ENCODE measurements at places on chromosomes 2 and 18.

DNA sequence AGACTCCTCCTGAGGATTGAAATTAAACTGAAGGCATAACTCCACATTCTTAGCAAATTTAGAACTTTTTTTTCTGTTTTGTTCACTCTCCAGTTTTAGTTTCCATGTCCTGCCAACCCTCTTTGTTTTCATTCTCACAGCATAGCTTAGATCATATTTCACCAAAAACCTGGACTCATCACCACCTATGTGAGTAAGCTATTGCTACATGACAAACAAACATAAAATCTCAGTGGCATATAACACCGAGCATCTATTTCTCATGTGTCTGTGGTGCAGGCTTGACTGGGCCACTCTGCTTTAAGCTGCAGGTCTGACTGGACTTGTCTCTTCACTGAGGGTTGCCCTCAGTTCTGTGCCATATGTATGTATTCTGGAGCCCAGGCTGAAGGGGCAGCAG is 385.2 kb downstream of the ARHGAP15 start:
- peak; percentile 70 for DNase-seq

GRCh38 chr2:56741601-56742102 is 557.9 kb downstream of the CCDC85A start:
- peak; percentile 94 for DNase-seq

DNA sequence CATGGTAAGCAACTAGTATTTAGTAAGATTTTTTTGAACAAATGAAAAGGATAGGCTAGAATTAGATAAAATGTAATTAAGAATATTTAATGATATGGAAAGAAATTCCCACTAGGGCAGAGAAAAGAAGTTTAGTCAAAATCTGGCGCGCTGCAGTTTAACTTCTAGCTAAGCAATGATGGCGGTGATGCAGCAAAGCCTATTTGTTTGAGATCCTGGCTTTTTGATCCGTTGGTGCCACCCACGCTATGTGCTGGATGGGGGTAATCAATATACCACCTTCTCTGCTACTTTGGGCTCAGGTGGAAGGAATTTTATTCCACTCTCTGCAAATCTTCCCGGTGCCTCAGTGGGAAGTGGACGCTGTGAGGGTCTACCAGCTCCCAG is 421 bp upstream of the FAM171B start:
- DNase-seq = no peak

DNA sequence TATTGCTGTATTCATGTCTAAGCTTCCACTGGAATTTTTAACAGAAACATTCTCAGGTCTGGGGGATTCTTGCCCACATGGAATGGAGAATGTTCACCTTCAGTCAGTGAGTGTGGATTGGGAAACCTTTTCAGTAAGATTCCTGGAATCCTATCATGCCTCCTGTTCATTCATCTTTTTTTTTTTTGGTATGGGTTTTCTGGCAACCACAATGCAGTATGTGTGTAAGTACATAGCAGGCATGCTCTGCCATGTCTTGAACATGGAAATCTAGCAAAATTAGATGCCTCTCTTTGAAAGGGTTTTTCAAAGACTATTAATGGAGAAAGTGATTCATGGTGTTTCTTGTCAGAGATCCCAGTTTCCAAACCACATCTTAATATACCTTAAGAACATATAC is 176.5 kb downstream of the LTBP1 start:
- peak; percentile 85 for DNase-seq

DNA sequence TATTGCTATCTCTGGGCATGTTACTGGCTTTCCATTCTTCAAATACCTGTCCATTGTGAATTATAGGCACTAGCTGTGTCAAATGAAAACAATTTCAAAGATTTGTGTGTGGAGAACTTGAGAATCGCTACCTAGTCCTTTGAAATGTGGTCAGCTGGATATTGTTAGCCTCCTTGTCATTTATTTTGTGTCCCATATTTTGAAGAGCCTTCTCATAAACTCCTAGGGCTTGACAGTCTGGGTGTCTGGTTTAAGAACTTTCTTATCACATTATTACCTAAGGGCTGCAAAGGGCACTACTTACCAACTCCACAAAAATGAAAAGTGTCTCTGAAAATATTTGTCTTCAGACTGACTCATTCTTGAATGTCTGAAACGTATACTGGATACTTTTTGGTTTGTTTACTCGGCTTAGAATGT is 50.2 kb downstream of the COL4A3 start:
- peak; percentile 54 for DNase-seq

DNA sequence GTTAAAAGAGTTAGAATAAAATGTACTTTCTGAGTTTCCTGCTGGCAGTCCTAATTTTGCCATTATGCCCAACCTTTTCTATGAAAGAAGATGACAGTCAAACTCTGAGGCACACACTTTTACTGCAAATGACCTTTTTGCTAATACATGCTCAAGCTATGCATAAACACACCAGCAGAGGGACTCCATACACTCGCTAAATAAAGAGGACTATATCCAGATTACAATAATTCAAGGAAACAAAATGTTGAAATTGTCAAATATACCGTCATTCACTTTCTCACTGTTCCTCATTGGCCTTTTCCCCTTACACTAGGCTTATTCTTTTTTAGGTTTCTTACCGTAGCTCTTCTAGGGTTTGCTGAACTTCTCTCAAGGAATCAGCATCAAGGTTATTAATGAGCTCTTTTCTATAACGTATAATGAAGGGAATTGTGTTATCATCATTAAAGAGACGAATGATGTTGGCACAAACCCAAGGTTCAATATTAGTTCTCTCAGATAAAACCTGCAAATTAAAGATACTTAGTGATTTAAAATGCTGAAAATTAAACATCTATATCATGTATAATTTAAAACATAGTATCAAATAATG is 25.7 kb downstream of the SRBD1 start:
- DNase-seq = peak; percentile 67

- DNase-seq = peak; percentile 68
Observed at GRCh38 chr18:26342646-26343045, 116.4 kb downstream of the TAF4B start.

DNA sequence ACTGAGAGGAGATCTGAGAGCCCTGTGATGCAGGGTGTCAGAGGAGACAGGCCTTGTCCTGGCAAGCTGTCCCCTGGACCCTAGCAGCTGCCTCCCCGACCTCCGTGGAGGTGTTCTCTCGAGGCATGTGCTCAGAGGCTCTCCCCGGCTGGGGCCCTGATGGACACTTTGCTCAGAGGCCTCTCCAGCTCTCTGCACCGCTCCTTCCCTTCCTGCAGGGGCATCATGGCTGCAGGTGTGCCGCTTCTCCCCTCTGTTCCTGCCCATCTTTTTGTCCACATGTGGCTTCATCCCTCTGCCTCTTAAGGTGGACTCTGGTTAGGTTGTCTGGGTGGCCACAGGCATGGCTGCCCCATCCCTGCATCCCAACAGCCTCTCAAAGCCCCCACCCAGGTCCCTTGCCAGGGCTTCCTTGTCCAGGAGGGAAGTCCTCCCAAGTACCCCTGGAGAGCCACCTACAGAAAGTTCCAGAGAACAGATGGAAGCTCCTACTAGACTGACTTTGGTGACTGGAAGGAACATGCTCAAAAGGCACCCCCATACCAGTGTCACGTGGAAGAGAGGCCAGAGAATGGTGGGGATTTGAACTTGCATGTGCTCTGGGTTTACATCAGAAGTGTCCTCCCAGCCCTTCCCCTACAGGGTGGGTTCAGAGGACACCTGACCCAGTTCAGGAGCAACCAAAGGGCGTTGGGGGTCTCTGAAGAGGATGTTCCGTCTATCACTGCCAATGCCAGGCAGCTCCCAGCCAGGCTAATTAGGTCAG is 120.4 kb downstream of the KLHL29 start:
- DNase-seq = no peak

GRCh38 chr2:120622159-120622869 is 113.4 kb upstream of the GLI2 start:
- no peak for DNase-seq

DNA sequence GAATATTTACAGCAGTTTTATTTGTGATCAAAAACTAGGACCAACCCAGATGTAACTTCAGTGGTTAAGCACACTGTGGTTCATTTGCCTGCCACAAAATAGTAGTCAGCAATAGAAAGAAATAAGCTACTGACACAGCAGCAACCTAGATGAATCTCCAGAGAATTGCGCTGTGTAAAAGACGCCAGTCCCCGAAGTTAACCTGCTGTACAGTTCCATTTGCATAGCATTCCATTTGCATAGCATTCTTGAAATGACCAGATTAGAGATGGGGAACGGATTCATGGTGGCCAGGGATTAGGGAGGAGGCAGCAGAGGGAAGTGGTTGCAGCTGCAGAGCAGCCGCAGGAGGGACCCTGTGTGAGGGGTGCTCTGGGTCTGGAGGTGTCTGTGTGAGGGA is 39.3 kb upstream of the NFATC1 start:
- DNase-seq = no peak

- peak; percentile 3 for DNase-seq
Observed at GRCh38 chr2:238846628-238847418, 1.1 kb upstream of the TWIST2 start.

GRCh38 chr2:179830043-179830787 is 31.2 kb downstream of the ZNF385B start:
- no peak for DNase-seq

- DNase-seq = peak; percentile 53
Observed at GRCh38 chr18:36365836-36366775, 68.6 kb downstream of the FHOD3 start.

DNA sequence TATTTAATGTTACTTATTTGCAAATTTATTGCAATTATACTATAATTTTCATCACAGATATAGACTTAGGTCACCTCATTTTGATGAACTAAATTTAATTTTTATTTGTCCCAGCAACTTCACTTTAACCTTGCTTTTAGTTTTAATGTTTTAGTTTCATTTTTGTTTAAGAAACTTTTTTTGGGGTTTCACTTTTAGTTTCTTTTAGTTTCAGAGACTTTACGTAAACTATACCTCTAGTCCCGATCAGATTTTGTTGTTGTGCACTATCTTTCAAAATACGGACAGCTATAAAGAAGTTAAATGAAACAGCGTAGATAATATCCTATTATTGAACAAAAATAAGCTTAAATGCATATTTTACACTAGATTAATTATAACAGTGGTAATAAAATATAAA is 460.5 kb downstream of the ERBB4 start:
- DNase-seq = no peak

DNA sequence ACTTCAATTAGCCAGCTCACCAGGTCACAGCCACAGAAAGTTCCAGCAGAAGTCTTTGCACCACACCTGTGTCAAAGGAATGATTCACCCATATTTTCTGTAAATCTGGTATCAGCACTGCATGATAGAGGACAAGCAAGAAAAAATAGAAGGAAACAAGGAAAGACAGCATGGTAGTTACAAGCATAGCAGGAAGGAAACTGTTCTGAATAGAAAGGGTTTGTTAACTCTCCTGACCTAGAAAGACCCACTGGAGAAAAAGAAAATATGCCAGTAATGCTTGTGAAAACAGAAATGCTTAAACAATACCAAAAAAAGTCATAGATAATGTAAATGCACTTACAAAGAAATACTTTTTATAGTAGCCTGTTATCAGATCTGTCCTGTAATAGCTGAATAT is 40.8 kb downstream of the SCRN3 start:
- peak; percentile 2 for DNase-seq

GRCh38 chr2:236052926-236053821 is 115.0 kb downstream of the GBX2 start:
- no peak for DNase-seq

GRCh38 chr2:100367163-100367562 is 44.9 kb upstream of the LONRF2 start:
- DNase-seq = no peak

- no peak for DNase-seq
Observed at GRCh38 chr2:112794841-112795240, 10.5 kb upstream of the IL1A start.

GRCh38 chr2:25491003-25491696 is 149.4 kb upstream of the DNMT3A start:
- DNase-seq = peak; percentile 92

GRCh38 chr2:171651667-171652415 is 35.4 kb upstream of the DYNC1I2 start:
- DNase-seq = peak; percentile 97

- no peak for DNase-seq
Observed at GRCh38 chr2:126359494-126359893, 296.5 kb upstream of the GYPC start.

DNA sequence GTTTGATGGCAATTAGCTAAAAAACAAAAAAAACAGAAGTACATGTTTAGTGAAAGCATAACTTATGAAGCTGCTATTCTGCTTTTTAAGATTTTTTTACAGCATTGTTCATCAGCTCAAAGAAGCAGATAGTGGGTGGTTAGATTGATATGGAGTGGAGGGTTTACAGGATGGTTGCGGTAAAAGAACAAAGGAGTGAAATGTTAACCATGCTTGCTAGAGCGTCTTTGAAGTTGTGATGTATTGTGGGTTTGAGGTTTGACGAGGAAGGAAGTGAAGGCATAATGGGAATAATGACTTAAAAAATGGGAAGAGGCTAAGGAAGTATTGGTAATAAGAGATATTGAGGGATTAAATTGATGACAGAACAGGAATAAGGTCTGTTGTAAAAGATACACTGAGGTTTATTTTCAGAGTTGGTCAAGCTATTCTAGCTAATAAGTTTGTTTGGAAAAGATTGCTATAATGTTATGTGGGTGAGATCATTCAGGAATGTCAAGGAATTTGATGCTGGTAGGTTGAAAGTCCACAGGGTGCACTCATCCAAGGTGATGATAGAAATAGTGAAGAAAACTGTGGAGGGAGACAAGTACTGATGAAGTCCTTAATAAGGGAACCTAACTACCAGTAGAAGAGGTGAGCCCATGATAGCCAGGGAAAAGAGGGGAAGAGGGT is 14.6 kb downstream of the SPOPL start:
- DNase-seq = no peak

- no peak for DNase-seq
Observed at GRCh38 chr2:199433204-199433832, 24.4 kb downstream of the SATB2 start.

GRCh38 chr2:162025121-162025911 is 48.7 kb downstream of the DPP4 start:
- no peak for DNase-seq

DNA sequence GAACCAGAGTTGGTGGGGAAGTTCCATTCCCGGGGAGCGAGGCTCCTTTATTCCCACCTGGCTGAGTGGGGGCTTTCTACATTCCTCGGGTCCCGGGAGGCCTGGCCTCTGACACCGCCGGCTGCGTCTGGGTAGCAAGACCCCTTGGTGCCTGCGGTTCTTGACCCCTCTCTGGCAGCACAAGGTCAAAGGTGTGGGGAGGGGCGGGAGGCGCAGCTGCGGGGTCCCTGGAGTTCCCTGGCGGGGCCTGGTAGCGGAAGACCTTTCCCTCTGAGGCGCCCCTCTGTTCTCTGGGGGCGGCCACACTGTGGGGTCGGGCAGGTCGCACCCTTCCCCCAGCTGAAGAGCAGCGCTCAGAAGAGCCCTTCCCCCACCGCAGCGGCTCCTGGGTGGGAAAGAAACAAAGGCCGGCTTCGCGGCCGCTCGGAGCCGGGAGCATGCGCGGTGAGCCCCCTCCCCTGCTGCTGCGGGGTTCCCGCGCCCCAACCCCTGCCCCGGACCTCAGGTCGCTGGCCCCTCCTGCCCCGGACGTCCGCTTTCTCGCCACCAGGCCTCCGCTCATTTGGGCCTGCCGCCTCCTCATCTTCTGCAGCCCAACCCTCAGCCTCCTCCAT is 146.3 kb downstream of the ANKRD44 start:
- no peak for DNase-seq

GRCh38 chr2:27545348-27546141 is 37.3 kb upstream of the ZNF512 start:
- peak; percentile 76 for DNase-seq

Data from bronchial epithelial cell (primary cell).